Activated naive CD4-positive, alpha-beta T cell treated with anti-CD3 and anti-CD28 coated beads for 36 hours (primary cell): ENCODE measurements at places on chromosomes 4 and X. TPM values are rescaled to one million over a fixed set of nuclear protein-coding genes. Genes with fewer than 3 reads are reported as not detected.
A peak's percentile ranks its signal among the peaks of the same experiment; 100 is the strongest.

HSFX1 gene
- total RNA-seq = 0.10 TPM

ANOS1 gene
- total RNA-seq = not detected

OTC gene
- not detected for total RNA-seq

FGA gene
- not detected for total RNA-seq

TDO2 gene
- total RNA-seq = not detected

- no peak for DNase-seq
These were observed 86.3 kb downstream of the SMARCA5 start for GRCh38 chr4:143599827-143600226.

GRCh38 chrX:51931566-51932150 is 38.2 kb downstream of the MAGED1 start:
- DNase-seq = no peak

DNA sequence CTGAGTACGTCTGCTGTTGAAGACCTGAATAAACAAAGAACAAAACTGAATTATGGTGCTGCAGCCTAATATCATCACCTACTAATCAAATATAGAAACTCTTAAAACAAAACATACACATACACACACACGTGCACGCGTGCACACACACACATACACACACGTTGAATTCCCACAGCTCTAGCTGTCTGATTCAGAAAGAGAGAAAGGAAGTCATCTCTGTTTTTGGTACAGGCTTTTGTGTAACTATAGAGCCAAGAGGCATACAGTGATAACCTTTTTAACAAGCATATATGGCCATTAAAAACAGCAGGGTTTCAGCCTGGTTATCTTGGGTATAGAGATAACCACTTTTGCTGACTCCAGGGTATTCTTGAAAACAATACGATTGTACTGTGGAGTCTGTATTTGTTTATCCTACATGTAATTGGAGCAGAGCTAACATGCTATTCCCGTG is 823.2 kb downstream of the CCSER1 start:
- DNase-seq = no peak

DNA sequence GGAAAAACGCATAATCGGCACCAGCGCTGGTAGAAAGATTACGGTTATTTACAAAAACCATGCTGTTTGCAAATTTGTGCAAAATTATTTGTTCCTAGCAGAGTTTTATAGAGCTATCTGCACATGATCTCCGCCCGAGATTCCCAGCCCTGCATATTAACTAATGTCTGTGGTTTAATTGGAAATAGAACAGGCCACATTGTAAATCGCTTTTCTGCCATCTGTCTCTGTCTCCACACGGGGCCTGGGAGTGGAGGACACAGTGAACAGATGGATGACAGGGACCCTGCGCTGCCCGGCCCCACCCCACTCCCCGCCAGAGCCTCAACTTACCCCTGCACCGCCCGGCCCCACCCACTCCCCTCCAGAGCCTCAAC is 126.9 kb downstream of the FAM53A start:
- DNase-seq = no peak

DNA sequence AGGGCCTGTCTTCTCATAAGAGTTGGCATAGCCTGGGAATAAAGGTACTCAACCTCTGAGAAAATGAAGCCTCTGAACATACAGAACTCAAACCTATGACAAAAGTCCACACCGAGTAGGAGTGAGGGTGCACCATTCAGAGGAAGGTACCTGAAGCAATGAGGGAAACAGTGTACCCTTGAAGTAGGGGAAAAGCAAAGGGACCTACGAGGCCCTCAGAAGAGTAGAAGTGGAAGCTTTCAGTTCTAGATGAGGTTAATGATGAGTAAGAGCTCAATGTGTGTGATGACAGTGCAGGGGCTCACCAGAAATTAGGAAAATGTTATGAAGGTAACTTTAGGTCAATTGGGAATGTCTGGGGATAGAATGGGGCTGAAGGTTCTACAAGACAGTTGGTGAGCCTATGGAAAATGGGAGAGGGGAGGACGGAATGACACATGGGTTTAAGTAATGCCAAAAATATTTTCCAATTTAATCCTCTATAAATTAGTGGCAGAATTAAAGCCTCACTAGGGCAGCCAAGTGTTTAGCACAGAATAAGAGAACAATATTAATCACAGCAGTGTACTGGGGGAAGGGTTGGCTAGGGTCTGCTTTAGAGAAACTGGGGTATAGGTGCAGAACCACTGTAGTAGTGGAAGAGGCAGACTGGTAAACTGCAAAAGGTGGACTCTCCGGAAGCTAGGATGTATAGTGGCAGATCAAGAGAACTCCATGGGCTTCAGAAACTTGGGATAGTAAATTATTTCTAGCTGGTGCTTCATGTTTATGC is 39.8 kb downstream of the RAB33A start:
- DNase-seq = no peak

DNA sequence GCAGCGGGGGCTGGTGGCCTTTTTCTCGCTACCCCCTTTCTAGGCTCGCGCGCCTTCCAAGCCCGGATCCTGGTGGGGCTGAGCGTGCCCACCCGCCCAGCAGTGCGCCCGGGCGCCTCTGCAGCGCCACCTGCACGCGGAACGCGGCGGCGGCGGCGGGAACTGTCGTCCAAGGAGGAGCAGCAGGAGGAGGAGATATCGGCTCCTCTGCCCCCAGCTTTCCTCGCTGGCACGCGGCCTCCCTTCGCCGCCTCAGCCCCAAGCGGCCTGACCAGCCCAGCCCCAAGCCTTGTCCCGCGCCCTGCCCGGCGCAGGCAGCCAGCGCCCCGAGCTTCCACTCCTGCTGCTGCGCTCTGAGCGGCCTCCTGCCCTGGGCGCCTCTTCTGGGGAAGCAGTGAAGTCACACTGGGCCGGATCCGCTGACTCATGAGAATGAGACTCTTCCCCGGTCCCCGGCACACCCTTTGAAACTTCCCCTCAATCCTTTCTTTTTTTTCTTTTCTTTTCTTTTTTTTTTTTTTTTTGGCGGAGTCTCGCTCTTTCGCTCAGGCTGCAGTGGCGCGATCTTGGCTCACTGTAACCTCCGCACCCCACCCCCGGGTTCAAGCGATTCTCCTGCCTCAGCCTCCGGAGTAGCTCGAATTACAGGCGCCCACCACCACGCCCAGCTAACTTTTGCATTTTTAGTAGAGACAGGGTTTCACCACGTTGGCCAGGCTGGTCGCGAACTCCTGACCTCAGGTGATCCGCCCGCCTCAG is 10.6 kb upstream of the ELF4 start:
- DNase-seq = peak; percentile 77

DNA sequence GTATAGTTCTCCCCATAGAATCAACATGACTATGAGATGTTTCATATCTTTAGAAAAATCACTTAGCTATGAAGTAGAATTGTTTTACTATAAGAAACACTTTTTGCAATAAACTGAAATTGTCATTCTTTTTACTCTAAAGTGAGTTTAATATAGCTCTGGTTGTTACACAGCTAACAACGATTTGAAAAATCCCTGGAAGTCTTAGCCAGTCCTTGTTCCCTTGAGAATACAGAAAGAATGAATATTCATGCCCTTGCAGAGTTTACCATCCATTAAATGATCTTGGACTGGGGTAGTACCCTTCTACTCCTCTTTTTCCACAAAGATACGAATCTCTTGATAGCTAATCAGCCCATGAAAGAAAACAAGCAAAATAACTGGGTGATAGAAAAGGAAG is 141.8 kb downstream of the JADE1 start:
- no peak for DNase-seq

DNA sequence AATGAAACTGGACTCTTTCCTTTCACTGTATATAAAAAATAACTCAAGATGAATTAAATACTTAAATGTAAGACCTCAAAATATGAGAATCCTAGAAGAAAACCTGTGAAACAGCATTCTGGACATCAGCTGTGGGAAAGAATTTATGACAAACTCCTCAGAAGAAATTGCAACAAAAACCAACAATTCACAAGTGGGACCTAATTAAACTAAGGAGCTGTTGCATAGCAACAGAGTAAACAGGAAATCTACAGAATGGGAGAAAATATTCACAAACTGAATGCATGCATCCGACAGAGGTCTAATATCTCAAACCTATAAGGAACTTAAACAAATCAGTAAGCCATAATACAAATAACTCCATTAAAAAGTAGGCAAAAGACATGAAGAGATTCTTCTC is 851.7 kb upstream of the PCDH10 start:
- no peak for DNase-seq

DNA sequence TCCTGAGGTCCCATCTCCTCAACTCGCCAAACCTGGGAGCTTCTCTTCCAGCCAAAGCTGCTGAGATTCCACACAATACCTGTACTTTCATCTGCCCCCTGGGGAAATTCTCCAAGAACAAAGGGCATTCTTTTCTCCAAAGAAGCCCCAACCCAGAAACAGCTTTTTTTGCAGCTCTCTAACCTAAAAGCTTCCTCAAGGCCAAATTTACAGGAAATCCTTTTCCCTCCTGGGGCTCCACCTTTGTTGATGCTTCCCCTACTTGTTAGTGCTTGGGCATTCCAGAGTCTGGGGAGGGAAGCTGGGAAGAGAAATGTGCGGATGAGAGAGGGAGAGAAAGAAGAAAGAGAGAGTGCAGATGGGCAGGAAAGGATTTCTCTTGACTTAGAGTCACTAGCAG is 24.3 kb downstream of the ZBTB33 start:
- DNase-seq = no peak

- peak; percentile 33 for DNase-seq
These were observed 76.7 kb downstream of the SCD5 start for GRCh38 chr4:82721819-82722423.

- DNase-seq = no peak
These were observed 1142.9 kb upstream of the PABPC4L start for GRCh38 chr4:135344492-135344891.

- DNase-seq = peak; percentile 4
These were observed 117.0 kb upstream of the TEX13C start for GRCh38 chrX:125202591-125203248.

DNA sequence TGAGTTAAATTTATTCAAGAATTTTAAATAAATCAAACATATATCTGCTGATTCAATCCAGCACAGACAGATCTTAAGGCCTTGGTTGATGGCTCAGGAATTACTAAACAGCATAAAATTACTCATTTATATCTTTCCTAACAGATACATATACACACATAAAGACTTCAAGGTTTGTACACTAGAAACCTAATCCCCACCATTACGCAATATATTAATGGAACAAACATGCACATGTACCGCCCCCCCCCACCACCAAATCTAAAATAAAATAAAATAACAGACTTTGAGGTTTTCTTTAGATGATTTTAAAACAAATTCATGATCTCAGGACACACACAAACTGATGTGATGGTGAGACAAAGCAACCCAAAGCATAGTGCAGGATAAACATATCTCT is 333.9 kb upstream of the DDX53 start:
- no peak for DNase-seq

GRCh38 chr4:13528821-13529127 is 15.5 kb downstream of the NKX3-2 start:
- DNase-seq = no peak

DNA sequence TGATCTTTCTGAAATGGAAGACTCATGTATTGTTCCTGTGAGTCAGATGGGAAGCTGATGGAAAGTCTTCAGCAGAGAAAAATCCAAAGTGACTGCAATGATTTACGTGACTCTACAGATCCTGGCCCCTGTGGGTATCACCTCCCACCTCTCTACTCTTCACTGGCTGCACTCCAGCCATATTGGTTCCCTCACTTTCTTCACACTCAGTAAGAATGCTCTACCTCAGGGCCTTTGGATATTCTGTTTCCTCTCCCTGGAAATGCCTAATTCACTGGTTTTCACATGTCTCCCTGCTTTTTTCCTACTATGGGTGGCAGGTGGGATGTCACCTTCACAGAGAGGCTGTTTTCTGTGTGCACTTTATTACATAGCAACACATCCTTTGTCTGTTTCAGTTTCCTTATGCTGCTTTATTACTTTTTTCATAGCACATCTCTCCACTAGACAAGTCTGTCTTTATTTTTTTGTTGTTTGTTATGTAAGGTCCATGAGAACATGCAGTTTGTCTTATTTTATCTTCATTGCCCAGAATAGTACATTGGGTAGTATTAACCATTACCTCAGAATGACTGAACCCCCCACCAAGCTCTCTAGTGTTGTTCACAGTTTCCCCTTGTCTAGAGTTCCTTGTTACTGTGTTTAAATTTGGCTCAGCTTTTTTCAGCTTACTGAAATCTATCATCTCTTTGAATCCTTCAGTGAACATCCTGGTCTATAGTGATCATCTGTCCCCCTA is 57.6 kb upstream of the CLNK start:
- DNase-seq = no peak

DNA sequence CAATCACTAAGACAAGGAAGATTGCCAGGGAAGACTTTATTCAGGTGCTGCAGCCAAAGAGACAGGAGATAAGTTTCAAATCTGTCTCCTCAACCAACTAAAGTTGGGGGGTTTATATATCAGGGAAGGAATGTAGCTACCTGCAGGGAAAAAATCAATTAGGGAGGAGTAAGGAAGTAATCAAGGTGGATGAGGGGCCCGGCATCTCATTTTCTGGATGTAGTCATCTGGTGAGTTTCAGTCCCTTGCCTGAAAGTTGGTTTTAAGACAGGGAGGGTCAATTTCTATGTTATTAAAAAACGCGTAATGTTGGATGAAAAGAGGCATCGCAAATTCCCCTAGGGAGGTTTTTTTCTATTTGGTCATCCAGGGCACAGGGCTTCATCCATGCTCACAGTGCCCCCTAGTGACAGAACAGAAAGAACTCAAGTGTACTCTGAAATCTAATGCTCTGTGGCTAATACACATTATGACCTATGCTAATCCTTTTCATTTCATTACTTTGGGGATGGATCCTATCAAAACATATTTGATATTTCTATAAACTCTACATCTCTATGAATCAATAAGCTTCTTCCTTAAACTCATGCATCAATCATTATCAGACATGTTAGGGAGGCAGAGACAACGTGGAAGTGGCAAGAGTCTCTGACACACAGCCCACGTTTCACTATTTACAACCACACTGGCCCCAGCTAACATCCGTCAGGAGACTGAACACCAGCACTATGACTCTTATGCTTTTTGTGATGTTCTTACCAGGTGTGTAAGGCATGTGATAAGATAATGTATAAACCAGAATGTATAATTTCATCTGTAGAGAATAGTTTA is 1577.0 kb upstream of the TENM3 start:
- peak; percentile 42 for DNase-seq

GRCh38 chrX:57902633-57903032 is 7.6 kb downstream of the ZXDA start:
- no peak for DNase-seq

DNA sequence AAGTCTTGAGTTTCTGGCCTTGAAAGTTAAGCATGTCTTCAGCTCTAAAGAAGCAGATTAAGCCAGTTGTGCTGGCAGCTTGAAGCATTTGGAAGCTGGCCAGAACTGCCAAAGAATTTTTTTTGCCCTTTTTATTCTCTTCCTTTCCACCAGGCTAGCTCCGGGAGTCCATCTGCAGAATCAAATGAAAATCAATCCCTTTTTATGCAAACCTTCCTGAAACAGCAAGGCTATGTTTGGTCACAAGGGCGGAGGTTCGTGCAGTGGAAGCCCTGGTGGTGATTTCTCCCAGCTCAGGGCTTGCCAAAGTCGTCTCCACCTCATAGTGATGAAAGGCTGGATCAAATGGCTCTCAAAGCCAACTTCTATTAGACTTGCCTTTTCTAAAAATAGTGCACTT is 21.6 kb upstream of the C4orf54 start:
- no peak for DNase-seq

GRCh38 chr4:2395038-2395437 is 23.4 kb downstream of the ZFYVE28 start:
- DNase-seq = no peak
